Activated T-helper 2 cell treated with anti-CD3 and anti-CD28 coated beads, Interferon-gamma antibody, Interleukin-2, Interleukin-4, amounts not matched to agents 10 μg/mL and 5 μg/mL and 100 μg/mL, durations not matched to agents 14 hours and 24 hours and 36 hours (primary cell): ENCODE measurements at places on chromosomes 12 and 14. TPM values are rescaled to one million over a fixed set of nuclear protein-coding genes. Genes with fewer than 3 reads are reported as not detected.

The MYF5 gene
- not detected in 2 replicates for total RNA-seq

The HOXC6 gene
- not detected in 2 replicates for total RNA-seq

The MYO1H gene
- total RNA-seq: not detected in 2 replicates

The TOMM20L gene
- not detected in 2 replicates for total RNA-seq

The TSHR gene
- total RNA-seq: not detected in 2 replicates

The FAM90A1 gene
- 0.14 and 0.25 TPM in 2 replicates for total RNA-seq

The GPR84 gene
- 1.8 and 2.3 TPM in 2 replicates for total RNA-seq

The CLEC1B gene
- total RNA-seq: not detected in 2 replicates

The TAS2R10 gene
- total RNA-seq: not detected in 2 replicates

The KIF26A gene
- total RNA-seq: 0.28 and 0.34 TPM in 2 replicates

The MAPK1IP1L gene
- 145 and 148 TPM in 2 replicates for total RNA-seq

The SSTR1 gene
- total RNA-seq: not detected in 2 replicates

The LHX5 gene
- total RNA-seq: not detected in 2 replicates

The LRRK2 gene
- total RNA-seq: not detected in 2 replicates

The KLHDC1 gene
- total RNA-seq: 0.78 and 0.96 TPM in 2 replicates

The EIF2S1 gene
- 217 and 230 TPM in 2 replicates for total RNA-seq

The EIF2S3B gene
- 0.48 and 0.52 TPM in 2 replicates for total RNA-seq

The POTEM gene
- total RNA-seq: not detected in 2 replicates

The NPFF gene
- total RNA-seq: not detected in 2 replicates
